AG09309 (cell line): ENCODE measurements at places on chromosomes 12 and 14.

GRCh38 chr14:20807304-20808161, 4.9 kb upstream of the RNASE1 start:
- DNase-seq, result no peak

GRCh38 chr14:79587875-79588274, 623.4 kb downstream of the DIO2 start:
- no peak for DNase-seq

DNA sequence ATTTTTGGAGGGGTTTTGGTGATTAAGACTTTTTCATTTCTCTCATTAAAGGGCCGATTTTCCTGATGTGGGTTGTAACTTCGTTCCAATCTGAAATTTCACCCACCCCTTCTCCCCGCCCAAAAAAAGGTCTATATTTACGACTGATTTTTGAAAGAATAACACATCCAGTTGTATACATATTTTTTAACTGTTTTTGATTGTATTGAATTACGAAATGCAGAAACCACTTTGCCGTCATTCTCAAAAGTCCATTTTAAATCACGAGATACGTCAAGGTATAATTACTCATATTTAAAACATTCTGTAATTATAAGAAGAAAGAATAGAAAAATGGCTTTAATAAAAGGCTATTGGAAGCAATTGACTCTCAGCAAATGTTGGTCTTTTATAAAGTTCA, 520.7 kb downstream of the MED13L start:
- no peak for DNase-seq

DNA sequence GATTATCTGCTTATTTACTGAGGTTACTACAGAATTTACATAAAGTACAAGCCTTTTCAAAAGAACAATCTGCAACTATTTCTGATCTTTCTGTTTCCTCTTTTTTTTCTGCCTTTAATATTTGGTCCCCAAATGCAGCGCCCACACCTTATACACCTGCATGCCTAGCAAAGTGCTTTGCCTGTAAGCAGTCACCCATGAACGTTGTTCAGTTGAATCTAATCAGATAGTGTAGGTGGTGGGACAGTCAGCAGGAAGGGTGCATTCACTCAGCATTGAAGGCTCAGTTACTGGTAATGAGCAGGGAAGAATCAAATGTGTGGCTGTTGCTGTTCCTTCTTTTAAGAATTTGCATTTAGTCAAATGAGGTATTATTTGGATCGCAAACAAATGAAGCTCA, 108.4 kb downstream of the GPR135 start:
- DNase-seq, result no peak

GRCh38 chr12:666766-667308, 3.6 kb upstream of the NINJ2 start:
- no peak for DNase-seq

DNA sequence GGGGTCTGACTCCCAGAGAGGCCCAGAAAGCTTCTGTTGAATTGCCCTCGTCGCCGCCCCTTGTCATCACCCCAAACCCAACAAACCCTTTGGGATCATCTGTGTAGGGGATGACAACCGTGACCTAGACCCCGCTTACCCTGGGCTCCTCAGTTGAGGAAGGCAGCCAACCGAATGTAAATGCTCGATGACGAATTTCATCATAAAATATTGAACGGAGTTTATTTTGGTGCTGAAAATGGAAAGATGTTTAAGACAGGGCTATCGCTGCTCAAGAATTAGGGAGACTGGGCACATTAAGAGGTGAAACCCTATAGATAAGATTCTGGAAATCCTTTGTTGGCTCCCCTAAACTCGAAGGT, 512 bp downstream of the ACTR10 start:
- no peak for DNase-seq

GRCh38 chr14:75322746-75323145, 44.1 kb downstream of the FOS start:
- no peak for DNase-seq

DNA sequence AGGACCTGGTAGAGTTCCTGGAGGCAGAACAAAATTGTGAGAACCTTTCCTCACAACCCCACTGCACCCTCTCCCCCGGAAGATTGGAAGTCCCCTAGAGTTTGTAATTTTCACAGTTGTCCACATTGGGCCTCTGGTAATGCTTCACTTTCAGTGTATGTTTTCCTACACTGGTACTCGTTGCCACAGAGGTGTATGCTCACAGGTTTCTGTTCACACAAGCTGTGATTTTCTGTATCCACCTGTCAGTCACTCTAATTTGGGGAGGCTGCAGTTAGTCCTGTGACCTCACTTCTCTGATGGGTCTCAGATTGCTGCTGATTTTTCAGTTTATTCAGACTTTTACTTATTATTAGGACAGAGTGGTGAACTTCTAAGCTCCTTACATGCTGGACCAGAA, 66.4 kb upstream of the BMP4 start:
- DNase-seq, result no peak

DNA sequence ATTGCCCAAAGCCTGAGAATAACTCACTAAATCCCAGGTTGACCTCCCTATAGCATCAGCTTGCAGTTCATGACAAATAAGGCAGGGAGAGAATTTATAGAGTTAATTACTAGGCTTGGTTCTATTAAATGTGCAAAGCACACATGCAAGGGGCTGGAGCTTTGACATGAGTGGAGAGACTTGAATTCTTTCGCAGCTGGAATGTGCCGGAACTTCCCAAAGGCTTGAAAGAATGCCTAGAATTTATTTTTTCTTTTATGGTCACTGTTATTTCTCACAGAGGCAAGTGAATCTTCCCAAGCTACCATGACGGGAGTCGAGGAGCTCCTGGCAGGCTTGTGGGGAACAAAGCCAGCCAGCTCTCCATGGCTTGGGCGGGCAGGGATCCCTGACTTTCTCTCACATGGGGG, 95.5 kb upstream of the USP44 start:
- peak; percentile 93 for DNase-seq

GRCh38 chr14:67263499-67264149, 22.4 kb downstream of the PALS1 start:
- DNase-seq, result no peak

- no peak for DNase-seq
Measured at GRCh38 chr14:93008381-93008780, 85.4 kb downstream of the CHGA start.

- no peak for DNase-seq
Measured at GRCh38 chr12:51887476-51888315, at the start of gene ANKRD33. ANKRD33 (plus strand) TSS chr12:51888103; CDS start chr12:51888187, 84 bp downstream.

- peak; percentile 73 for DNase-seq
Measured at GRCh38 chr14:54565785-54566409, 1.0 kb upstream of the SAMD4A start.

- no peak for DNase-seq
Measured at GRCh38 chr14:23641180-23641914, 5.2 kb downstream of the DHRS2 start.

- no peak for DNase-seq
Measured at GRCh38 chr14:104085889-104086201, 345 bp downstream of the ASPG start.

GRCh38 chr14:106662936-106663550, 1136.7 kb downstream of the TMEM121 start:
- DNase-seq, result no peak

DNA sequence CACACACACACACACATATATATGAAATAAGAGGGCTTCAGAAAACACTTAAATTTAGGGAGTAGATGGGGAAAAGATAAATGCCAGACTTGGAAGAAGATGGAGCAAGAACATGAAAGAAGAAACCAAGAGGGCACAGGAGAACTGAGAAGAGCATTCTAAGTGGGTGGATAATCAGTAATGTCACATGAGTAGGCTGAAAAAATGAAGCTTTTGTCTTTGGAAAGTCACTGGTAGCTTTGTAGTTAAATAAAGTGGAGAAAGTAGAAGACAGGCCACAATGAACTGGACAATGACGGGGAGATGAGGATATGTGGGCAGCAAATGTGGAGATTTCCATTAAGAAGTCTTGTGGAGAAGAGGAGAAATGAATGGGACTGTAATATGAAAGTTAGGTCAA, 2.2 kb upstream of the ZC2HC1C start:
- no peak for DNase-seq

GRCh38 chr14:58171090-58171489, 19.1 kb upstream of the ARMH4 start:
- peak; percentile 46 for DNase-seq

GRCh38 chr12:90226211-90226610, 517.6 kb upstream of the ATP2B1 start:
- no peak for DNase-seq

DNA sequence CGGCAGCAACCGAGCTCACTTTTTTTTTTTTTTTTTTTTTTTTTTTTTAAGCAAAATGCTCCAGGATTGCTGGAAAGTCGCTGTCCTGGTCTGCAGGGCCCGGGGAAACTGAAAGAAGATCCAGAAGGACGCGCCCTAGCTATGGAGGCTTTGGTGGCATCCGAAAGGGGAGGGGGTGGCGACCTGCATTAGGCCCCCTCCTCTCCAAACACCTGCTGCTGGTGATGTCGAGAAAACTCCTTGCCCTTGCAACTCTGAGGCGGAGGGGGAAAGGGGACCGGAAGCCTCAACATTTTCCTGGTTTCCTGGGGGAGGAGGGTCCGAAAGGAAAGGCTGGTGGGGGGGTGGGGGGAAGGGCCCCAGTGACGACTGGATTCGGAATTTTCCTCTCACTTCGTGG, 421.1 kb downstream of the VRK1 start:
- no peak for DNase-seq

DNA sequence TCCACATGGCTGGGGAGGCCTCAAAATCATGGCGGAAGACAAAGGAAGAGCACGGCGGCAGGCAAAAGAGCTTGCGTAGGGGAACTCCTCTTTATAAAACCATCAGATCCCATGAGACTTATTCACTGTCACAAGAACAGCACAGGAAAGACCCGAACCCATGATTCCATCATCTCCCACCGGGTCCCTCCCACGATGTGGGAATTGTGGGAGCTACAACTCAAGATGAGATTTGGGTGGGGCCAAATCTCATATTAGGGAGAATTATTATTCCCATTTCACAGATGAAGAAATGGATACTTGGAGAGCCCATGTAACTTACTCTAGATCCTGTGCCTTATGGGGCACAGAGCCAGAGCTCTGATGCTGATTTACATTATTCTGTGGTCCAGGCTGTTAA, 322.6 kb downstream of the PCNX1 start:
- DNase-seq, result no peak

- no peak for DNase-seq
Measured at GRCh38 chr12:30630076-30630978, 65.3 kb downstream of the IPO8 start.

DNA sequence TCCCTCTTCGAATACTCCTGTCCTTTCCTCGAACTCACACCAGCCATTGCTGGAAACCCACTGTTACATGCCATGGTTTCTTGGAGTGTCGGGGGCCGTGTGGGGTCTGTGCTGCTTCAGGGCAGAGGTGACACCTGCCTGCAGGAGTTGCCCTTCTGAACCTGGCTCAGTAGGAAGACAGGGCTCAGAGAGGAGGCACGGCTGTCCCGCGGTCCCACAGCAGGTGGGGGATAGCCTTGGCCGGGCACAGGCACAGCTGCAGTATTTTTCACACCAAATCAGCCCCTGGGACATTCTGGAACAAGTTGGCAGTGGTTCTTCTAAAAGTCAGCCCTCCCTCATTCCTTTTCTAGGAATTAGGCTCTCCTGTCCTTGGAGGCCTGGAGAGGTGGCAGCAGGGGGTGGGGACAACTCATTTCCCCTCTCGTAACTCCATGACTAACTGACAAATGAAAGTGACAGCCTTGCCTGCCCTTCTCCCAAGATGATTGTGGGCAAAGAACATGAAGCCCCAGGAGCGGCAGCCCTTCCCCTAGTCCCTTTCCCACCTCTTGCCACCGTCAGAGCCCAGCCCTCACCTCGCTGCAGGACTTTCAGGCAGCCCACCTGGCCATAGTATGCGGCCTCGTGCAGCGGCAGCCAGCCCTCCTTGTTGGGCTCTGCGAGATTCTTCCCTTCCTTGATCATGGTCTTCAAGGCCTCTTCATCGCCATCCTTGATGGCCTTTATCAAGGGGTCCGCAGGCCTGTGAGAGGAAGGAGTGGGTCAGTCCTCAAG, 22.4 kb downstream of the ASB2 start:
- DNase-seq, result no peak

- no peak for DNase-seq
Measured at GRCh38 chr12:61563665-61564450, 696.3 kb upstream of the USP15 start.

DNA sequence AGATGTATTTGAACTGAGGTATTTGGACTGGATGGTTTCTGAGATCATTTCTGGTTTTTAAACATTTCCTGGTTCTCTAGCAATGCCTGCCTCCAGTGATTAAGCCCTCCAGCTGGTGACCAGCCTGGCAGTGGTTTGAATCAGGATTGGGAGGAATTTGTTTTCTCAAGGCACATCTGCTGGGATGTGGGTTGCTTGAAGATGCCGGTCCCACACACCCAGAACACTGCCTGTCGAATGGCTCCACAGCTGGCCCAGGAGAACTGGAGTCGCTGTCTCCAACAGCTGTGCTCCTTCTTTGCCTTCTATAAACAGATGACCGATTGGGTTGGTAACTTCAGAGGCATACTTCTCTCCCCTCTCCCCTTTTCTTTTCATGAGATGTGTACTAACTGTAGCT, 258.0 kb upstream of the DDHD1 start:
- peak; percentile 61 for DNase-seq

GRCh38 chr12:92046557-92047392, 98.9 kb downstream of the BTG1 start:
- no peak for DNase-seq

DNA sequence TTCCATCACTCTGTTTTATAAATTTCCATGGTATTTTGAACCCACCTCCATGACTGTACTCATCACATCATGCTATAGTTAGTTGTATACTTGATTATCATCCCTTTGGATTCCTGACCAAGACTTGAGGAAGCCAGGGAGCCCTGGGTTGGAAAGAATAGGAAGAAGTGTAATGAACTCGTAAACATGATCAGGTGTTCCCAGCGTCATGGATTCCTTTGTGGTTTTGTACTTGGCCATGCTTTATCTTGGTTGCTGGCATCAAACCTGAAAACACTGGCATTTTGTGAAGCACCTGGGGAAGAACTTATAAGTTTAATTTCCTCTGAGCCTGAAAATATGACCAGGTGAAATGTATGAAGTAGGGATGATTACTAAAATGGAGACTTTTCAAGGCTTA, 76.4 kb downstream of the CHST11 start:
- DNase-seq, result no peak

DNA sequence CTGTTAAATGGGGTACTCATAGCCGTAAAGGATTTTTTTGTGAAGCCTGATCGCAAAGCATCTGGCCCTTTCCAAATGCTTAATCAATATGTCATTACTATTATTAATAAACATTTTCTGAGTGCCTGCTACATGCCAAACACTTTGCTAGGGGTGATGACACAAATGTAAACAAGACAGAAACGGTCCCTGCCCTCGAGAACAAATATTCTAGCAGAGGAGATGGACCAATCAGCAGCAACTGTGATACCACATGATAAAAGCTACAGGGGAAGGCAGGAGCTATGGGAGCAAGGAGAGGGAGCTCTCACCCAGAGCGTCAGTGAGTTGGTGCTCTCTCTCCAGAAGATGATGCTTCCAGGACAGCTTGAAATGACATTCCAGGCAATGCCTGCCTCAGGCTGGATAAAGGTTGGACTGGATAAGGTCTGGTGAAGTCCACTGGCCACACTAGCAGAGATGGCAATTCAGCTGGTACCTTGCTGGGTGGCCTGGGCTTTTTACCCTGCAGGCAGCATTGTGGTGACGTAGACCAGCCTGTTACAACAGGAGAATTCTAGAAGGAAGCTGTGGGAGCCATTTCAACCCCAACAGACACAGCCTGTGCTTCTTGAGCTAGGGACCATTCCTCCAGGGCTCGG, 41.1 kb downstream of the ERH start:
- no peak for DNase-seq

GRCh38 chr12:17108877-17109541, 503.0 kb upstream of the LMO3 start:
- DNase-seq, result no peak
